Activated CD4-positive, alpha-beta T cell treated with anti-CD3 and anti-CD28 coated beads, Interleukin-2, amount 10 ng/mL, durations not matched to agents 24 days and 14 days (primary cell): ENCODE measurements at places on chromosomes 7 and 10. TPM values are rescaled to one million over a fixed set of nuclear protein-coding genes. Genes with fewer than 3 reads are reported as not detected.
A peak's percentile ranks its signal among the peaks of the same experiment; 100 is the strongest.

DNA sequence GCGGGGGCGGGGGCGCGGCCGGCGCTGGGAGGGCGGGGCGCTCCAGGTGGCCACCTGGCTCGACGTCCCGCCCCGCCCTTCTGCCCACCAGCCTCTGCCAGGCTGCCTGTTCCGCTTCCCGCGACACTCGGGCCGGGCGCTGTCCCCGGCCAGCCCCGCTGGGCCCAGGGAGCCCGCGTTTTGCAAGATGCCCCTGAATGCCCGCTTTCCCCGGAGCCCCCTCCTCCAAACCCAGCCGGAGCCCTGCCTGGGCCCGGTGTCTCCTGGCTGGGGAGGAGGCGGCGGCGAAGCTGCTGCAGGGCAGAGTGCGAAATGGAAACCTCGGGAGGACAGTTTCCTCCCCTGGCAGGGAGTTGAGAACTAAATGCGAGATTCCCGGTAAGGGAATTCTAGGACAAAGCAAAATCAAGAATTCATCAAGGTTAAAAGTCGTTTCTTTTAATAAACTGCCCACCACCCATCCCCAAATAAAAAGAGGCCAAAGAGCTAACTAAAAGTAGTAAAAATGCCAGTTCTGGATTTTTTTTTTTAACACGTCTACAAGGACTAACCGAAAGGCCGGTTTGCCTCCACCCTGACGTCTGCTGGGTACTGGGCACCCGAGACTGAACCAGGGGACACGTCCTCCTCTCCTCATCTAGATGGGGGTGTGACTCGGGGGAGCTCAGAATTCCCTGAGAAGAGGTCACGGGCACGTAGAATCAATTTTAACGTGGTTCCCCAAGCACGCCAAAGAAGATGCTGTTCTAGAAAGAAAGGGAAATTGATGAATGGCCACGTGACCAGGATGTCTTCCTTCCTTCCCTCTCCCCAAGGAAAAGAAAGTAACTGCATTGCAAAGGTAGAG lies 200.4 kb upstream of the NFE2L3 start:
- H3K4me3 ChIP-seq = peak overlapping the region; percentile 51
- peaks cover 18% of the 10 kb centered on the region for H3K27me3 ChIP-seq
- H3K27ac ChIP-seq = no peak overlapping the region
- no peak for DNase-seq
- H3K4me1 ChIP-seq = peaks cover 14% of the 10 kb centered on the region
- H3K36me3 ChIP-seq = no peaks in the 10 kb centered on the region

GRCh38 chr7:100974021-100974420 lies 4.7 kb downstream of the MUC12 start:
- no peak overlapping the region for H3K27ac ChIP-seq
- H3K4me3 ChIP-seq = no peak overlapping the region
- no peaks in the 10 kb centered on the region for H3K4me1 ChIP-seq
- no peaks in the 10 kb centered on the region for H3K36me3 ChIP-seq

- no peak for DNase-seq
- no peak overlapping the region for H3K27ac ChIP-seq
These were observed 115.1 kb downstream of the CCNY start for GRCh38 chr10:35451151-35452016.

GRCh38 chr10:103839872-103840739 lies 15.3 kb downstream of the SH3PXD2A start:
- DNase-seq = no peak
- H3K27ac ChIP-seq = no peak overlapping the region
- H3K4me3 ChIP-seq = no peak overlapping the region
- no peaks in the 10 kb centered on the region for H3K4me1 ChIP-seq
- no peaks in the 10 kb centered on the region for H3K36me3 ChIP-seq

DNA sequence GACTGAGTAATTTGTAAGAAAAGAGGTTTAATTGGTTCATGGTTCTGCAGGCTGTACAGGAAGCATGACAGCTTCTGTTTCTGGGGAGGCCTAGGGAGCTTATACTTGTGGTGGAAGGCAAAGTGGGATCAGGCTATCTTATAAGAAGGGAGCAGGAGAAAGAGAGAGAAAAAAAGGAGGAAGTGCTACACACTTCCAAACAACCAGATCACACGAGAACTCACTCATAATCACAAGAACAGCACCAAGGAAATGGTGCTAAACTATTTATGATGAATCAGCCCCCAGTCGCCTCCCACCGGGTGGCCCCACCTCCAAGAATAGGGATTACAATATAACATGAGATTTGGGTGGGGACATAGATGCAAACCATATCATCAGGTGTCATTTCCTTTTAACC lies 89.1 kb upstream of the KCNMA1 start:
- no peaks in the 10 kb centered on the region for H3K4me1 ChIP-seq
- no peaks in the 10 kb centered on the region for H3K36me3 ChIP-seq
- no peak overlapping the region for H3K27ac ChIP-seq
- DNase-seq = no peak

- H3K4me3 ChIP-seq = no peak overlapping the region
- H3K36me3 ChIP-seq = peaks cover 1% of the 10 kb centered on the region
- peaks cover 26% of the 10 kb centered on the region for H3K27me3 ChIP-seq
- no peak overlapping the region for H3K27ac ChIP-seq
- no peak for DNase-seq
- peaks cover 4% of the 10 kb centered on the region for H3K4me1 ChIP-seq
These were observed 4.8 kb downstream of the FGFR2 start for GRCh38 chr10:121593281-121594075.

DNA sequence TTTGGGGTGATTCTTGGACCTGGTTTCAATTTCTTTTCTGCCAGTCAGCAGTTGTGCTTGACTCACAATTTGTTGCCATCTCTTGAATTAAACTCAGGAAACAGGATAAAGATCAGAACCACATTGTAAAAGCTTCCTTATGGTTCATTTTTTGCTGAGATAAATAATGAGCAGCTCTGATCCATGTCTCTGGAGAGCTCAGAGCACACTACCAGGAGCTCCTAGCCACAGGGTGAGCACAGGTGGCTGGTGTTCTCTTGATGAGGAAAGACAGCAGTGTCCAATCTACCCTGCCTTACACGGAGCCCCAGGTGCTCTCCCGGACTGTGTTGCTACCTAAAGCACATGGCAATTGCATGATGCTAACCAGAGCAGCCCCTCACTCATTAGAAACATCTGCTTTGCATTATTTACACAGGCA lies 17.2 kb upstream of the FAM170B start:
- no peaks in the 10 kb centered on the region for H3K36me3 ChIP-seq
- H3K27ac ChIP-seq = no peak overlapping the region
- peaks cover 5% of the 10 kb centered on the region for H3K4me1 ChIP-seq
- DNase-seq = no peak

DNA sequence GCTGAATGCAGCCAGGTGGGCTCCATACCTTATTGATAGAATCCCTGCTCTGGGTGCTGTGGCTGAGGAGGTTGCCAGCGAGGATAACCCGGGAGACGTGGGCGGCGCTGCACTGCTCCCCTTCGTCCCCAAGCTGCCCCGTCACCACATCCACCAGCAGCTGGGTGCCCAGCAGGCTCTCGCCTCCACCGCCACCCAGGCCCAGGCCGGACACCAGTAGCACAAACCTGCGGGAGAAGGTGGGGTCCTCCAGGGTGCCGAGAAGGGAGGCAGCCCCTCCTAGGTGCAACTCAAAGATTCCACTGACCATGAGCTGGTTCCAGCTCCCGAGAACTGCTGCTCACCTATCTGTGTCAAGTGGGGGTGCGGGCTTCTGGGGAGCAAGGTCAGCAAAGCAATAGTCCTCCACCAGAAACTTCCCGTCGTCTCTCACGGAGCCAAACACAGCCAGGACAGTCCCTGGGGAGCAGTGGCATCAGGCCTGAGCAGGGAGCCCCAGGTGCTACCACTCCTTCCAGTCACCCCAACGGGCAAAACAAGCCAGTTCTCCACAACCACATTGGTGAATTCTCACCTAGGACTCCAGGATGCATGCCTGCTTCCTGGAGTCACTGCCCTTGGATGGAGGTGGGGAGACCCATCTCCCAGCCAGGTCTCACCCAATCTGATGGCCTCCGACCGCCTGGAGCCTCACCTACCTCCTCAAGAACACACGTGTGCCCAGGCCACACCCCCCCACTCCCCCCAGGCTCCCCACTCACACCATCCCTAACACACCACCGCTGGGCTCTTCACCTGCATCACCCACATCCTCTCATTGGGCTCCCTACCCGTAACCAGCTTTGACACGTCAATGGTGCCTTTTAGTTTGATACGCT lies 6.3 kb downstream of the POLD2 start:
- peaks cover 62% of the 10 kb centered on the region for H3K36me3 ChIP-seq
- H3K4me1 ChIP-seq = peaks cover 18% of the 10 kb centered on the region
- no peak for DNase-seq
- no peak overlapping the region for H3K4me3 ChIP-seq

- no peak overlapping the region for H3K4me3 ChIP-seq
- H3K27me3 ChIP-seq = no peaks in the 10 kb centered on the region
- H3K4me1 ChIP-seq = no peaks in the 10 kb centered on the region
- H3K27ac ChIP-seq = no peak overlapping the region
- no peaks in the 10 kb centered on the region for H3K36me3 ChIP-seq
- DNase-seq = no peak
These were observed 42.7 kb upstream of the SEMA3D start for GRCh38 chr7:85229544-85229943.

DNA sequence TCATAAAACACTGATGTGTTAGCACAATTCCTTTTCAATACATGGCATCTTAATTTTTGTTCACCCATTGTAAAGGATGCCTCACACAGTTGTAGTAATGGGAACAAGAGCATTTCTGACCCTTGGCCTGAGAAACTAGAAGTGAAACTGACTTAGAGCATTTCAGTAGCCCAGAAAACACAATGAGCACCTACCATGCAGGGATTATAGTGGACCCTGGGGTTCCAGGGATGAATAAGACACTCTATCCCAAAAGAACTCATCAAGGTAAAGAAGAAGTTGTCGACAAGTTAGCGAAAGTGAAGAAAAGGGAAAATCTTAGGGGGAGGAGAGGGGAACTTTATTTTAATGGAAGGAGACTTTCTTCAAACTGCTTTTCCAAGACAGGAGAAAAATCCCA lies 125.6 kb downstream of the NT5C2 start:
- H3K36me3 ChIP-seq = peaks cover 2% of the 10 kb centered on the region
- no peak for DNase-seq
- peaks cover 28% of the 10 kb centered on the region for H3K4me1 ChIP-seq
- H3K27me3 ChIP-seq = no peaks in the 10 kb centered on the region
- H3K27ac ChIP-seq = no peak overlapping the region

- peak; percentile 91 for DNase-seq
- no peaks in the 10 kb centered on the region for H3K36me3 ChIP-seq
- H3K4me3 ChIP-seq = no peak overlapping the region
- no peaks in the 10 kb centered on the region for H3K4me1 ChIP-seq
- no peaks in the 10 kb centered on the region for H3K27me3 ChIP-seq
These were observed 26.4 kb downstream of the MYL10 start for GRCh38 chr7:101602484-101603241.

- peaks cover 65% of the 10 kb centered on the region for H3K36me3 ChIP-seq
- DNase-seq = no peak
- H3K4me1 ChIP-seq = peaks cover 25% of the 10 kb centered on the region
- H3K27me3 ChIP-seq = no peaks in the 10 kb centered on the region
- H3K27ac ChIP-seq = no peak overlapping the region
These were observed 63.4 kb upstream of the PLA2G12B start for GRCh38 chr10:73017955-73018480.

GRCh38 chr7:54483523-54483922 lies 58.7 kb upstream of the VSTM2A start:
- no peaks in the 10 kb centered on the region for H3K27me3 ChIP-seq
- H3K4me1 ChIP-seq = no peaks in the 10 kb centered on the region
- no peak overlapping the region for H3K27ac ChIP-seq
- no peak overlapping the region for H3K4me3 ChIP-seq
- H3K36me3 ChIP-seq = no peaks in the 10 kb centered on the region
- DNase-seq = no peak

DNA sequence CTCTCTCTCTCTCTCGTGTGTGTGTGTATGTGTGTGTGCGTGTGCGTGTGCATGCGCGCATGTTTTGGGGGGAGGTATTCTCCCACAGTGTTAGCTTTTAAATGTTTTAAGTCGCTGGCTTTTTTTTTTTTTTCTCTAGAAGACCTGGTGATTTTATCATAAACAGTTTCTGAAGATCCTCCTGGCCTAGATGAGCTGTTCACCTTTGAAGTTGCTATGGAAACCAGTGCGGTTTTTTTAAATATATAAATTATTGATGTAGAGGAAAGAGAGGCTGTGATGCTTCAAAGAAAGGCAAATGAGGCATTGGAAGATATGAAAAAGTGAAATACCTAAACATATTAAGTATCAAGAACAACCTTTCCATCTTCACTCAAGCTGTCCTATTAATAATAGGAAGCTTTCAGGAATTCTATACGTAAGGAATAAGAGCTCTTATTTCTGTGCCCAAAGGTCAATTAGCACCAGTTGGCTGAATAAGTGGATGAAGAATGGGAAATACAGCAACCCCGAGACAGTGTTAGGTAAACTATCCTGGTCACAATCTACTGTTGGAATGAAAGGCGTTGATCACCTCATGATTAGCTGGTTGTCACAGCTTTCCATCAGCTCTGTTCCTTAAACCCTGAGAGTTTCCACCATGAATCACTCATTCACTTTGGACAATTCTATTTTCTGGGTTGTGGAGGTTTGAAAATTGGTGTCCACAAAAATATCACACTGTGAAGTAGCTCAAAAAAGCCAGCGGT lies 66.5 kb upstream of the SLC35G1 start:
- no peak overlapping the region for H3K4me3 ChIP-seq
- H3K27ac ChIP-seq = no peak overlapping the region

DNA sequence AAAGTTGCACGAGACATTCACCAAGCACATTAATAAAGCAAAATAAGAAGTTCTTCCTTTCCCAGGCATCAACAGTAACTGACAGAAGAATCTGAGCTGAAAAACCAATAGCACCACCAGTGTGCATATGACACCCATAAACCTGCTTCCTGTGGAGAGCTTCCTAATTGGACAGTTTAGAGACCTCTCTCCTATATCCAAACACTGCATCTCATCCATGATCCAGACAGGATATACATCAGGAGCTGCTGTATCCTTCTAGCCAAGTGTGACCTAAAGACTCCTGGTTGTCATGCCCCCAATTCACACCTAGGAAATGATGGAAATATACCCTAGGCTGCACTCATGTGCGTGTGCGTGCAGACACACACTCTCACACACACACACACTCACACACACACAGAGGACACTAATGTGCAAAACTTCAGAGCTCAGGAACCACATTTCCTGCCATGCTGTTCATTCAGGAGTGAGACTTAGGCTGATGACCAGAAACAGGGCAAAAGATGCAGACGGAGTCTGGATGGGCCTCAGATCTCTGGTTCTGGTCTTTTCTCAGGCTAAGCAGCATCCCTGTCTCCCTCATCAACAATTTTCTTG lies 58.0 kb downstream of the MAP3K8 start:
- peaks cover 51% of the 10 kb centered on the region for H3K4me1 ChIP-seq
- no peak overlapping the region for H3K4me3 ChIP-seq
- peaks cover 18% of the 10 kb centered on the region for H3K27me3 ChIP-seq
- H3K27ac ChIP-seq = no peak overlapping the region

Gene CRHR2
- total RNA-seq = not detected in 2 replicates

Gene OPALIN
- total RNA-seq = not detected in 2 replicates

Gene ZCWPW1
- total RNA-seq = 1.7 and 2.6 TPM in 2 replicates

Gene TMEM213
- total RNA-seq = 0.09 TPM in 1 of 2 replicates, not detected in the other

Gene SLC18A3
- not detected in 2 replicates for total RNA-seq
